T-helper 2 cell (primary cell): ENCODE measurements at places on chromosomes 11 and 22.

DNA sequence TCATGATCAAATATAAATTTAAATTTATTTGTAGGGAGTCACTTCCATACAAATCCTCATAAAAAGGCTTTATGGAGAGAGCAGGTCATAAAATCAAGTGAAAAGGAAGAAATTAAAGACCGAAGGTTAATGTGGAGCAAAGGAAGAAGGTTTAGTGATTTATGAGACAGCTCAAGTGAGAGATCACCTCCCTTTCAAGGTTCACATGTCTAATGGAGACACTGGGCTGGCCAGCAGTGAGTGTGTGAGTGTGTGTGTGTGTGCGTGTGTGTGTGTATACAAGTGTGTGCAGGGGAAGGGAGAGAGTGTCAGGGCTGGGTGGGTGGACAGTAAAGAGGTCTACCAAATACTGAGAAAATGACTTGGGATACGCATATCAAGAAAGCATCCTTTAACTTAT lies 251.2 kb downstream of the FAT3 start:
- DNase-seq = no peak

- no peak for DNase-seq
Observed at GRCh38 chr11:29263971-29264682, 752.7 kb downstream of the KCNA4 start.

- no peak for DNase-seq
Observed at GRCh38 chr22:17581631-17582030, 18.3 kb downstream of the SLC25A18 start.

DNA sequence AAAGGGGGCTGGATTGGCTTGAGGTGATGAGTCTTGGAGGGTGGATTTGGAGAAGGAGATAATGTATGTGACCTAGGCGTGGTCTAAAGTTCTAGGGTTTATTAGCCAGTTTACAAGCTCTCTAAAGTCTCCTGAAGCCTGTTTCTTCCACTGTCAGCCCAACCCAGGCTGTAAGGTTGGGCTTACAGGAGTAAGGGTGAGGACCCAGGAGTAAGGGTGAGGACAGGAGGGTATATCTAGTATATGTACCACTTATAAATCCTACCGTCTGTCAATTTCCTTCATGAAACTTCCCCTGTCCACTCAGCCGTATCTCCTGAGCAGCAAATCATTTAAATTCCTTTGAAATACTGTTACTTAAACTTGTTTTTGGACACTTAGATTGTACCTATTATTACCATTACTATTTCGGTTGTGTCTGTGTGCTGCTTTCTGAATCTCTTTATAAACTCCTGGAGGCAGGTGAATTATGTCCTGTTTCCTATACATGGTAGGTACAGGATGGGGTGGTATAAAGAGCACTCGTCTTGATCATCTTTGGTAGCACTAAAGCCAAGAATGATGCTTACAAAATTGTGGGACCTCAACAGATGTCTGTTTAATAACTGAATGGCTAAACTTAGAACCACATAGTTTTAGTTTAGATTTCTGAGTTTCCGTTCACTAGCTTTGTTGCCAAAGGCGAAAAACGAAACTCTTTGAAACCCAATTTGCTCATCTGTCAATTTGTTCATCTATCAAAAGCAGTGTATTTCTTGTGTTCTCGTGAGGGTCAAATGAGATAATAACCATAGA lies 192.0 kb downstream of the GRIK4 start:
- DNase-seq = no peak

- DNase-seq = no peak
Observed at GRCh38 chr22:20009582-20010306, 6.9 kb downstream of the ARVCF start.

DNA sequence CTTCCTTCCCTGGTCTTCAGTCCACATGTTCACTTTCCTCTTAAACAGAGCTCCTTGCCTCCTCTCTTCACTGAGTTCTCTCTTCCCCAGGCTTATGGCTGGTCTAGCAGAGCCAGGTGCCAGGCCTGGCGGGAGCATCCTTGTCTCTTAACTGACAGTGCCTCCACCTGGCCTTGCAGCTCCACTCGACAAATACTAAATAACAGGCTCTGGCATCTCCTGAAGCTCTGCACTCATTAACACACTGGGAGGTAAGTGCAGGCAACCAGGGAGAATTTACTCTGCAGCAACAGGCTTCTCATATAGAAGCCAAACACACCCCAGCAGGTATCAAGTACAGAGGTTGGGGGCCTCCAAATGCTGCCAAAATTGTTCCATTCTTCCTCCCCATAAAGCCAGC lies 438.1 kb downstream of the SOX6 start:
- no peak for DNase-seq
